HS-5 (cell line): ENCODE measurements at places on chromosomes 13 and 19.

DNA sequence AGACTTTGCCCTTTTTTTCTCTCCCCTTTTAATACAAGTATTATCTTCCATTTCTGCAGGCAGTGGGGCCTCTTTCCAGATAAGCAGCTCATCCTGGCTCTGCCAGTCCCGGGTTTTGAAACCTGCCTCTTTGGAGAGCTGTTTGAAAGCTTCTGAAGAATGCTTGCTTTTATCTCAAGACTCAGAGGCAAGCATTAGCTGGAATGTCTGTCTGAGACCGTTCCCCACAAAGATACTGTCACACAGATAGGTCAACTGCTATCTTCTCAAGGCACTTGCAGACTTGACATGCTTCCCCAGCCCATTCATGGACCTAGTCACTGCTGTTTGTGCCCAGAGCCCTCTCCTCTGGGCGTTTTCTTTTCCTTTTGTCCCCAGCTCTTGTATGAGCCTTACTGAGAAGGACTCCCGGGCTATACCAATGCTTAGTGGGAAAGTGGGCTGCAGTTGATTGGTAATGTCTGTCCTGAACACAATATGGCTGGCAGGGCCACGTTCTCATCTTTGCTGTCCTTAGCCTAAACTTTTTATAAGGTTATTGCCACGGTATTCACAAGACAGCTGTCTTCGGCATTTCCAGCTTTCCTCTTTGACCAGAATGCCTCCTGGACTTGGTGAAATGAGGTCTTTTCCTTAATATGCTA is 13.4 kb downstream of the SERP2 start:
- DNase-seq, result no peak

GRCh38 chr13:103878891-103879605 is 812.8 kb upstream of the SLC10A2 start:
- no peak for DNase-seq

DNA sequence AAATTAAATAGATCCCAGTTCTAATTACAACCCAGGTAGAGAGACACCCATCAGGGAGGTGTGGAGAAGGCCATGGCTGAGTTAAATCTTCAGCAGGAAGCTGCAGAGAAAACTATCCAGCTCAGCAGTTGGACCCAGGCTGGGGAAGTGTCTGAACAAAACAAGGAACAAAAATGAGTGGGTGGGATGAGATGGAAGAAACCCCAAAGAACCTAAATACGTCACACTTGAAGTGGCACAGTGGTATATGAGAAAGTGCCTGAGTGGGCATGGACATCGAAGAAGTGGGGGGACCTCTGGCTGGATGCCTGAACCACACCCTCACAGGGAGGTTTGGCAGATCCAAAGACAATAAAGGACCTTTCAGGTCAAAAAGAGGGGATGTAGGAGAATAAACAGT is 3.5 kb upstream of the EPHX3 start:
- no peak for DNase-seq

GRCh38 chr19:2132731-2133490 is 18.5 kb downstream of the AP3D1 start:
- DNase-seq, result no peak

DNA sequence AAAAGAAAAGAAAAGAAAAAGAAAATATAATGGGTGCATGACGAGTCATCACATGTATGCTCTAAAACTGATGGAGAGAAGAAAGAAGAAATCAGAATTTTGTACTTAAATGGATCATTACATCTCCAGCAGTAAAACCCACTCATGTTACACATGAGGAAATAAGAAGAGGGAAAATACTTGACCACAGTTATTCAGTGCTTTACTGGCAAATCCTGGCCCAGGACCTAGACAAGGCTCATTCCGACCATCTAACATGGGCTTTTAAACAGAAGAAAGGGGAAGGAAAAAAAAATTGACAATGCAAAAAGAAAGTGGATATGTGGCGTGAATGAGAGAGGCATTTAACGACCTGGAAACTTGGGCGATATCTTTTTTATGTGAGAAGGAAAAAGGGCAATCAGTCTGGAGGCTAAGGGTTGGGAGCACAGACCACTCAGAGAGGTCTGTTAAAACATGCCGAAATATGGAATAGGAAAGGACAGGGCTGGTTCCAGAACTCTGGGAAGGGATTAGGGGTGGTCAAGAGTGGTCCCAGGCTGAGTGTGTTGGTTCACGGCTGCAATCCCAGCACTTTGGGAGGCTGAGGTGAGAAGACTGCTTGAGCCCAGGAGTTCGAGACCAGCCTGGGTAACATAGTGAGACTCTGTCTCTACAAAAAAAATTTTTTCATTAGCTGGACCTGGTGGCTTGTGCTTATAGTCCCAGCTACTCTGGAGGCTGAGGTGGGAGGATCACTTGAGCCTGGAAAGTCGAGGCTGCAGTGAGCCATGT is 1.6 kb downstream of the SIGLECL1 start:
- no peak for DNase-seq

DNA sequence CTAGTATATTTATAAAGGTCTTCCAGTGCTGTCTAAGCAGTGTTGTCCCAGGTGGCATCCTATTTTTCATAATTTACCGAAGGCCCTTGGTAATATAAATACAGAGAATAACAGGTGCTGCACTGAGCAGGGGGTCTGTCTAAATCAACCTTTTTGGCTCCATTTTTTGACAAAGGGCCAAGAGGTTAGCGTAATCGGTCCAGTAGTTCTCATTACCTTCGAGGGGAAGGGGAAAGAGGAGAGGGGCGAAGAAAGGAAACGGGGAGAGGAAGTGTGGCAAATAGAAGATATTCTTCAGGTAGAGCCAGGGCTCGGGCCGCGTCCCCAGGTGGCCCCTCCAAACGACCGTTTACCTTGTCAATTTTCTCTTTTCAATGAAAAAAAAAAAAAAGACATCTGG is 749 bp upstream of the PAN3 start:
- DNase-seq, result no peak

DNA sequence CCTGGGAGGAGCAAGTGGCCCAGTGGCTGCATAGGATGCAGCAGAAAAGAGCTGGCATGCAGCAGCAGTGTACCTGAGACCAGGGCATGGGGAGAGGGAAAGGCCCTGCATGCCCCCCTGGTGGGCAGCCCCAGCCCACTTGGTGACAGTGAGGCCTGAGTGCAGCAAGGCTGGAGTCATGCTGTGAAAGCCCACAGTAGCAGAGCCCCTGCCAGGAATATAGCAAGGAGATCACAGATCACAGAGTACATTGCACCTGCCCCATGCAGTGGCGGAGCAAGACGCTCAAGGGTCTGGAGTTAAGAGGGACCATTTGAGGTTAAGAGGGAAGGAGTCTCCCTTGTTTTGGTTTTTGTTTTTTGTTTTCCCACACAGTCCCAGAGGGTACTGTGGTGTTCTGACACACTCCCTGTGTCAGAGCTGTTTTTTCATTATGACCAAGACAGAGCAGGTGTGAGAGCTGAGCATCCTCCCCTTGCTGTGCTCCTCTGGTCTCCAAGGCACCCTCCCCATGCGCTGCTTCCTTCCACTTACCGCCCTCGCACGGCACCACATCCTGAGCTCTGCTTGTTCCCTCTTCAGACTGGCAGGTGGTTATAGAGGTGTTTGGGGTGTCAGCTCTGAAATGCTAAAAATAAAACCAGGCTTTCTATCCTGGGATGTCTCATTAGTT is 85.0 kb upstream of the UBL3 start:
- no peak for DNase-seq

GRCh38 chr13:27404680-27405079 is 19.7 kb upstream of the GTF3A start:
- no peak for DNase-seq

DNA sequence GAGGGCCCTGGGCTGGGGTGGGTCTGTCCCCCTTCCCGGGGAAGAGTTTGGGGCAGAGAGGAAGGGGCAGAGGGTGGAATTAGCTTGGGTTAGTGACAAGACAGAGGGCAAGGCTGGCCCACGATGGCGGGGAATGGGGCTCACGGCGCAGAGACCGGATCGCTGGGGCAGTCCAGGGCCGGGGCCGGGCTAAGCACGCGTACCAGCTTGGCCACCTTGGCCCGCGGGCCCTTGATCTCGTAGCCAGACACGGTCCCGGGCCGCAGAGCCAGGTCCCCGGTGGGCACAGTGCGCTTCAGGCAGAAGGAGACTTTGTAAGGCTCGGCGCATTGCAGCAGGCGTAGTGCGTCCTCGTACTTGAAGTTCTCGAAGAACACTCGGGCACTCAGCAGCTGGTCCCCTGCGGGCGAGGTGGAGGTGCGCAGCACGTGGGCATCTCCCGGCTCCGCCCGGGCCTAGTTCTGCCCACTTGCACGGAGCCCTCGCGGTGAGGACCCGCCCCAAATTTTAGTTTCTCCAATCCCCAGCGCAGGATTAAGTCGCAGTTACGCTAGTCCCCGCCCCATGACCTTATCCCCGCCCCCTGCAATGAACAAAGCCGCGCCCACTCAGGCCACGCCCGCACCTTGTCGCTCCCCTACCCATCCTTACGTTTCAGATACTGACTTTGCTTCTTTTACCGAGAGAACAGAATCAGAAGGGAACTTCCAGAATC is 8.6 kb upstream of the HIPK4 start:
- DNase-seq, result no peak

GRCh38 chr13:113044391-113045114 is 61.0 kb upstream of the F7 start:
- no peak for DNase-seq
